ENCODE measurements at places on chromosomes 13 and 19. TPM values are rescaled to one million over a fixed set of nuclear protein-coding genes. Genes with fewer than 3 reads are reported as not detected.

DNA sequence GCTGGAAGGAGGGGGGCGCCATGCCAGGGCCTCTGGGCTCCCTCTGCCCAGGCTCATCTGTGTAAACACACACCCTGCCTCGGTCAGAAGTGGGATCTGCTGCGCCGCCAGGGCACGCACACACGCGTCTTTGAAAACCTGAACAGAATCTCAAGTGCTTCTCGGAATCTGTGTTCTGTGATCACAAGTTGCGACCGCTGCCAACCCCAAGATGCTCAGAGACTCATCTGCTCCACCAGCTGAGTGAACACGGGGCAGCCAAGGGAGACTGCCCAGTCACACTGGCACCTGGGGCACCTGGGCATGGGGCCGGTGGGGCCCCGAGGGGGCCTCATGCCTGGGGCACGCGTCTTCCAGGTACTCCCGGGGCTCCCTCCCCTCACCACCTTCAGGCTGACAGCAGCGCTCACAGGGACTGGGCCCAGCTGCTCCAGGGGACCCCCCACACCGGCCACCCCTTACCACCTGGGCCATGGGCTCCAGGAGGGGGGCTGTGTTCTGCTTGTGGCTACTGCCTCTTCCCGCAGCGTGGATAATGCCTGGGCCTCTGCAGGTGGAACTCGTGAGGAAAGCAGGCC lies 59.0 kb downstream of the KLF2 start:
- peaks cover 13% of the 10 kb centered on the region for H3K36me3 ChIP-seq
- H3K4me3 ChIP-seq, result no peak overlapping the region
- H3K27me3 ChIP-seq, result no peaks in the 10 kb centered on the region
- peak overlapping the region; percentile 90 for H3K27ac ChIP-seq
- H3K4me1 ChIP-seq, result peaks cover 10% of the 10 kb centered on the region

Gene IL4I1
- total RNA-seq, result 0.57 TPM

DNA sequence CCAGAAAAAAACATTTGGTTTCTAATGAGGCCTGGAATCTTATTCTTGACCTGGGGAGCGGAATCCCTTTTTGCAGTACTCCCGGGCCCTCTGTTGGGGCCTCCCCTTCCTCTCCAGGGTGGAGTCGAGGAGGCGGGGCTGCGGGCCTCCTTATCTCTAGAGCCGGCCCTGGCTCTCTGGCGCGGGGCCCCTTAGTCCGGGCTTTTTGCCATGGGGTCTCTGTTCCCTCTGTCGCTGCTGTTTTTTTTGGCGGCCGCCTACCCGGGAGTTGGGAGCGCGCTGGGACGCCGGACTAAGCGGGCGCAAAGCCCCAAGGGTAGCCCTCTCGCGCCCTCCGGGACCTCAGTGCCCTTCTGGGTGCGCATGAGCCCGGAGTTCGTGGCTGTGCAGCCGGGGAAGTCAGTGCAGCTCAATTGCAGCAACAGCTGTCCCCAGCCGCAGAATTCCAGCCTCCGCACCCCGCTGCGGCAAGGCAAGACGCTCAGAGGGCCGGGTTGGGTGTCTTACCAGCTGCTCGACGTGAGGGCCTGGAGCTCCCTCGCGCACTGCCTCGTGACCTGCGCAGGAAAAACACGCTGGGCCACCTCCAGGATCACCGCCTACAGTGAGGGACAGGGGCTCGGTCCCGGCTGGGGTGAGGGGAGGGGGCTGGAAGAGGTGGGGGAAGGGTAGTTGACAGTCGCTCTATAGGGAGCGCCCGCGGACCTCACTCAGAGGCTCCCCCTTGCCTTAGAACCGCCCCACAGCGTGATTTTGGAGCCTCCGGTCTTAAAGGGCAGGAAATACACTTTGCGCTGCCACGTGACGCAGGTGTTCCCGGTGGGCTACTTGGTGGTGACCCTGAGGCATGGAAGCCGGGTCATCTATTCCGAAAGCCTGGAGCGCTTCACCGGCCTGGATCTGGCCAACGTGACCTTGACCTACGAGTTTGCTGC lies at the start of gene ICAM4:
ICAM4 (plus strand) TSS at position 153 of the 935 bp plus-strand sequence; CDS start at position 211, 58 bp downstream.
- peaks cover 58% of the 10 kb centered on the region for H3K27me3 ChIP-seq
- H3K4me1 ChIP-seq, result peaks cover 82% of the 10 kb centered on the region
- DNase-seq, result no peak
- H3K27ac ChIP-seq, result peak within 1 kb of the TSS; percentile 70
- H3K4me3 ChIP-seq, result peak within 1 kb of the TSS; percentile 22
- H3K36me3 ChIP-seq, result no peaks in the 10 kb centered on the region

- no peaks in the 10 kb centered on the region for H3K36me3 ChIP-seq
- DNase-seq, result no peak
- H3K27ac ChIP-seq, result no peak overlapping the region
- no peaks in the 10 kb centered on the region for H3K27me3 ChIP-seq
These were observed 38.6 kb upstream of the TSHZ3 start for GRCh38 chr19:31387717-31388301.

DNA sequence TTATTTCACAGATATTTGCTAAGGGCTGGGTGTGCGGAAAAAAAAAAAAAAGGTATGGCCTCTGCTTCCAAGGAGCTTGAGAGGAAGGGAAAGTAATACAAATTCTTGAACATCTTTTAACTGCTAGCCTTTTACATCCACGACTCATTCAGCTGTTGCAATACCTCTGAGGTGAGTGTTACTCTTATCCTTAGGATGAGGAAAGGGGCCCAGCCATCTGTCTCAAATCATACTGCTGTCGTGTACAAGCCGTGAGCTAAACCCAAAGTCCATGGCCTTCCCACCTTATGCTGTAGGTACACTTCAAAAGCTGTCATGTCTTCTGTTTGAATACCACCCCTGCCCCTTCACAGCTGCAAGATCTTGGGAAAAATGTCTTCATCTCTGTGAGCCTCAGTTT lies 146.8 kb downstream of the KCNRG start:
- DNase-seq, result no peak
- H3K4me1 ChIP-seq, result no peaks in the 10 kb centered on the region
- H3K27ac ChIP-seq, result no peak overlapping the region
- H3K4me3 ChIP-seq, result no peak overlapping the region
- H3K27me3 ChIP-seq, result no peaks in the 10 kb centered on the region
- H3K36me3 ChIP-seq, result no peaks in the 10 kb centered on the region

GRCh38 chr19:6489278-6490061 lies 7.9 kb upstream of the DENND1C start:
- peak overlapping the region; percentile 2 for H3K4me3 ChIP-seq
- no peak for DNase-seq
- H3K27me3 ChIP-seq, result no peaks in the 10 kb centered on the region
- H3K27ac ChIP-seq, result no peak overlapping the region
- H3K36me3 ChIP-seq, result no peaks in the 10 kb centered on the region
- H3K4me1 ChIP-seq, result no peaks in the 10 kb centered on the region

Gene FAM83E
- 12.3 TPM for total RNA-seq

- no peaks in the 10 kb centered on the region for H3K4me1 ChIP-seq
- H3K36me3 ChIP-seq, result no peaks in the 10 kb centered on the region
- H3K27me3 ChIP-seq, result no peaks in the 10 kb centered on the region
- H3K27ac ChIP-seq, result peak overlapping the region; percentile 14
These were observed 12.5 kb upstream of the ZNF675 start for GRCh38 chr19:23699521-23699860.

- H3K4me3 ChIP-seq, result no peak overlapping the region
- peaks cover 61% of the 10 kb centered on the region for H3K4me1 ChIP-seq
- DNase-seq, result no peak
- H3K36me3 ChIP-seq, result no peaks in the 10 kb centered on the region
- peak overlapping the region; percentile 67 for H3K27ac ChIP-seq
- peaks cover 3% of the 10 kb centered on the region for H3K27me3 ChIP-seq
These were observed 3.3 kb downstream of the SWSAP1 start for GRCh38 chr19:11377756-11378155.

Gene PSG1
- total RNA-seq, result not detected

GRCh38 chr19:12774588-12775555 lies at the start of gene HOOK2:
Gene HOOK2 (minus strand): TSS chr19:12775552. CDS start chr19:12775449, 103 bp downstream.
- H3K4me3 ChIP-seq, result peak within 1 kb of the TSS; percentile 72
- peak; percentile 63 for DNase-seq
- H3K4me1 ChIP-seq, result peaks cover 29% of the 10 kb centered on the region
- H3K27me3 ChIP-seq, result no peaks in the 10 kb centered on the region
- H3K27ac ChIP-seq, result peak within 1 kb of the TSS; percentile 98
- H3K36me3 ChIP-seq, result no peaks in the 10 kb centered on the region

Gene ZNF224
- total RNA-seq, result 8.9 TPM

DNA sequence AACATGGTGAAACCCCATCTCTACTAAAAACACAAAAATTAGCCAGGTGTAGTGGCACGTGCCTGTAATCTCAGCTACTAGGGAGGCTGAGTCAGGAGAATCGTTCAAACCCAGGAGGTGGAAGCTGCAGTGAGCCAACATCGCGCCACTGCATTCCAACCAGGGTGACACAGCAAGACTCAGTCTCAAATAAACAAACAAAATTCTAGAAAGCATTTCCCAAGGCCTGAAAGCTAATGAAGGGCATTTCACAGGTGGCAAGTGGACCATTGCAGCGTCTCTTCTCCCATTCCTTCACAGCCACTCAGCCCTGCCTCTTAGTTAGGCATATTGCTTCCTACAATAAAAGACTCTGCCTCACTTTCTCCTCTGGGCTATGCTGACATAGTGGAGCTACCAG lies 13.5 kb upstream of the RXFP2 start:
- H3K27me3 ChIP-seq, result no peaks in the 10 kb centered on the region
- DNase-seq, result no peak
- H3K4me3 ChIP-seq, result no peak overlapping the region
- H3K4me1 ChIP-seq, result no peaks in the 10 kb centered on the region
- H3K27ac ChIP-seq, result no peak overlapping the region

DNA sequence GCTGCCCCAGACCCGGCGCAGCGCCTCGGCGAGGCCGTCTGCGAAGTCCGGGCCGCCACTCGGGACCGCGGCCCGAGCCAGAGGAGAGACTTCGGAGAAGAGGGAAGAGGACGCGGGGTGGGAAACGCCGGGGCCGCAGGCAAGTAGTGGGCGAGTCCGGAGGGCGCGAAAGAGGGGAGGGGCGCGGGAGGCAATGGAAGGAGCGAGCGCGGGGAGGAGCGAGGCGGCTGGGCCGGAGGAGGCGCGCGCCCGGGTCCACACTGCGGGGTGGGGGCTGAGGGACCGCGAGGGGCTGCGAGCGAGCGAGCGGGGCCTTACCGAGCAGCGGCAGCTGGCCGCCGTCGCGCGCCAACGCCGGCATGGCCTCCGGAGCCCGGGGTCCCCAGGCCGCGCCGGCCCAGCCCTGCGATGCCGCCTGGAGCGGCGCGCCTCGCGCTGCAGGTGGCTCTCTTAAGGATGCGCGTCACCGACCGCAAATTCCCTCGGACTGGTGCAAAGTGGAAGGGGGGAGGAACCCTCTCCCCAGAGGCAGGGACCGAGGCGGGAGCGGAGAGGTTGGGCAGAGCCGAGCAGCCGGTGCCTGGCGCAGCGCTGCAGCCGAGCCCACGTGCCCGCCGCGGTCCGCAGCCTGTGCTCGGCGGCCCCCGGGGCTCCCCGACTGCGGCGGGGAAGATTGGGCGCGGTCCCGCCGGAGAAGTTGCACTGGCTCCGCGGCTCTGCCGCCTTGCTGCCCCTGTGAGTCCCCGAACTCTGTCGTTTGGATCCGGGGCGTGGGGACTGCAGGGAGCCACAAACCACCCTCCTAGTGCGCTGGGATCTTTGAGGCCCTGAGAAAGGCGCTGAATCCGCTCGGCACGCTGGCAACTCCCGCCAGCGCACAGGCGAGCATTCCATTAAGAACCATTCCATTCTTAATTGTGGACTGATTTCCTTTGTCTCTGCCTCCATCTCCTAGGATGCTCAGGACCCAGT lies at the start of gene FLT3:
FLT3 (minus strand) TSS at position 427 of the 972 bp plus-strand sequence; CDS start at position 361, 66 bp downstream.
- H3K27ac ChIP-seq, result no peak within 1 kb of the TSS
- DNase-seq, result no peak
- H3K27me3 ChIP-seq, result peaks cover 16% of the 10 kb centered on the region
- no peaks in the 10 kb centered on the region for H3K36me3 ChIP-seq

- no peaks in the 10 kb centered on the region for H3K4me1 ChIP-seq
- no peaks in the 10 kb centered on the region for H3K36me3 ChIP-seq
- H3K27ac ChIP-seq, result no peak overlapping the region
- H3K27me3 ChIP-seq, result peaks cover 12% of the 10 kb centered on the region
- no peak for DNase-seq
These were observed 90.8 kb downstream of the IRS2 start for GRCh38 chr13:109695402-109696190.

DNA sequence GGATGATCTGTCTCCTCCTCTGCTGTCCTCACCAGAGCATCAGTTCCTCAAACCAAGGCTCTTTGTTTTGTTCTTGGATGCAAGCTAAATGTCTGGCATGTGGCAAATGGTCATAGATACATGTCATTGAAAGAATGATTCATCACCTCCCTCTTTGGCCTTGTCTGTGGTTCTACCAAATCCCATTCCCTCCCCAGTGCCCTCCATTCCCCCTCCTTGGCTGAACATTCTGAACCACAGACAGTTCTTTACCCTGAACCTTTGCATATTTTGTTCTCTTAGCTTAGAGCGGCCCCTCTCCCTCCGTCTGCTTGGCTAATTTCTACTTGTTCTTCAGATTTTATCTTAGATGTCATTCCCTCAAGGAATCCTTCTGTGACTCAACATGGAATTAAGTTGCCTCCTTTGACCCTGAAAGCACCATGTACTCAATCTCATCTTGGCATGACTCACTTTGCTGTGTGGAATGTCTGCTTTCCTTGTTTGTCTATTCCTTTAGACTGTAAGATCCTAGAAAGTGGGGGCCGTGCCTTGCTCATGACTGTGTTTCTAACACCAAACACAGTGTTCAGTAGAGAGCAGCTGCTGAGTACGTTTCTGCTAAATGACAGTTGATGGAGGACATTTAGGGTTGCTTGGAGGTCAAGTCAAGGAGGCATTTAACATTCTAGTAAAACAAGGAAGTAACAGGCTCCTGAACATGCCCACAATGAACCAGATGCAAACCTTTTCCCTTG lies 8.1 kb downstream of the ALOX5AP start:
- no peaks in the 10 kb centered on the region for H3K27me3 ChIP-seq
- peak overlapping the region; percentile 61 for H3K27ac ChIP-seq
- H3K36me3 ChIP-seq, result no peaks in the 10 kb centered on the region

Gene ARHGEF7
- 57.2 TPM for total RNA-seq

Gene MEDAG
- total RNA-seq, result 1.1 TPM

Gene ZNF136
- 8.3 TPM for total RNA-seq

Data from esophagus squamous epithelium (tissue), 5 donors.